ENCODE measurements at places on chromosomes 4 and X.

GRCh38 chr4:86557526-86557925, 36.6 kb upstream of the PTPN13 start:
- DNase-seq: no peak

GRCh38 chr4:139975830-139976272, 178.1 kb downstream of the MAML3 start:
- no peak for DNase-seq

DNA sequence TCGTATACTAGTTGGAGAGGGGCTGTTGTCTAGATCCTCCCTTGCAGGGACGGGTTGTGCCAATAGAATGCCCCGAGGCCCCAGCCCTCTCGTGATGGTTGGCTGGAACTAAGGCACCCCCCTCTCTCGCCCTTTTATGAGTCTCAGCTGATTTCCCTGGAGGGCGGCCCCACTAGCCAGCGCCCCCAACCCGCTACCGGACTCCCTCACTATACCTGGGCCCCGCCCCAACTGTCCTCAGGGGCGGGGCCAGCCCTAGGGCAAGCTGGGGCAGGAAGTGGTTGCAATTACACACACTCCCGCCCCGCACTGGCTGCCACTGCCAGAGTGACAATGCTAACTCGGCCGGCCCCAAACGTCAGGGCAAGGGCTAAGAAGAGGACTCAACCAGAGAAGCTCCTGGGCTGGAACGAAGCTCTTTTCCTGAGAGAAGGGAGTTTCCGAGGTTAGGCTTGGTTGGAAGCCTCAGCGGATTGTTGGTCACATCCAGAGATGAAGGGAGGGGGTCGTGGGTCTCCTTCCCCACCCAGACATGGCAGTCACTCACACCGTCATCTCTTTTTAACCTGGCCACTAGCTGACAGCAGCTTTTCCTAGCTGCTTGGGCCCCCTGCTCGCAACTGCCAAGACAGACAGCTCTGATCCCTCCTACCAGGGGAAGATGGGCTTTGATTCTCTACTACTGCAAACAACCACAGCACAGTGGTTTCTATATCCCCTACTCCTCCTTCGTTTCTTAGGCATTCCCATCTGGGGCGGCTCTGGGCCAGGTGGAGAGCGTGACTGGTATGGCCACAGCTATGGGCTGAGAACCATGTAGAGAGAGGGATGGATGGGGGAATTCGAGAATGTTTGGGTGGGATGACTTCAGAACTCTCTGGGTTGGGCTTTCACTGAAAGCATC, 21.0 kb upstream of the BCORL1 start:
- DNase-seq: peak; percentile 50

GRCh38 chrX:68147848-68148247, 285.4 kb downstream of the OPHN1 start:
- DNase-seq: no peak

DNA sequence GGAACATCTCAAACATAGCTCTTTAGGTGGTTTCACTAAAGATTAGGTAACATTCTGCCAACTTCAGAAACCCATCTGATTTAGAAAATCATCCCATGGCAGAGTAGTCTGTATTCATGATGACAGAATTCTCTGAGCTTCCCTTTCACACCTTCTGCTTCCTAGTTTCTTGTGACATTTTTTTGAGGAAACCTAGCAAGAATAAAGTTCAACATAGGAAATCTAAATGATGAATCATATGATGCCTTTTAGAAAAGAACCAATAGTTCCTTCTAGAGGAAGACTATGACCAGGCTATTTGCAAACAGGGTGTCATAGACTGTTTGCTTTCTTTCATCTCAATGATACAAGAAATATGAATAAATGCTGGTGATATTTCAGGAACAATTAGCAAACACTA, 49.8 kb upstream of the CAMK2D start:
- no peak for DNase-seq

- peak; percentile 29 for DNase-seq
These were observed 290.7 kb upstream of the FAM241A start for GRCh38 chr4:111854494-111855087.

GRCh38 chrX:115491766-115492165, 69.2 kb upstream of the PLS3 start:
- DNase-seq: no peak

- no peak for DNase-seq
These were observed 44.5 kb downstream of the FGFRL1 start for GRCh38 chr4:1055721-1056590.

GRCh38 chrX:121585626-121586025, 538.2 kb downstream of the GLUD2 start:
- DNase-seq: no peak

Data from COR-L47 (cell line).